B cell (primary cell): ENCODE measurements at places on chromosomes 5 and 9. TPM values are rescaled to one million over a fixed set of nuclear protein-coding genes. Genes with fewer than 3 reads are reported as not detected.
A peak's percentile ranks its signal among the peaks of the same experiment; 100 is the strongest.

SPEF2 gene
- 0.59 and 1.00 TPM in 2 replicates for total RNA-seq

MYMK gene
- total RNA-seq, result not detected in 2 replicates

CARTPT gene
- total RNA-seq, result not detected in 2 replicates

HMGCS1 gene
- 68.4 and 68.7 TPM in 2 replicates for total RNA-seq

SCGB3A2 gene
- total RNA-seq, result not detected in 2 replicates

TAS2R1 gene
- not detected in 2 replicates for total RNA-seq

SLC6A19 gene
- not detected in 2 replicates for total RNA-seq

TEX48 gene
- not detected in 2 replicates for total RNA-seq

GRCh38 chr5:132017316-132017715, 5.9 kb upstream of the ACSL6 start:
- DNase-seq, result no peak

DNA sequence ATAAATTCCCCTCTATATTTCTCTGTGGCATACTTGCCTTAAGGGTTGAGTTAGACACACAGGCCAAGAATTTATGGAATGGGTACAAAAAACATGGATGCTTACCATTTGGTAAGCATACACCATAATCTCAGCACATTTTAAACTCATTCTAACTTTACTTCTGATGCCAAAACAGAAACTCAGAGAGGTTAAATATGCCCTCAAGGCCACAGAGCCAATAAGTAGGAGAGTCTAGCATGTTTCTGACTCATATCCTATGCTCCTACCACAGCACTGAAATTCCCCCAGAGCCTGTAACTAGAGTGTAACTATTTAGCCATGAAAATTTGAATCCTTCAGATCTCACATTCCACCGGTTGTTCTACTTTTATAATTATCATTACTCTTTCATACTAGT, 559.7 kb downstream of the ACTL7B start:
- DNase-seq, result no peak

DNA sequence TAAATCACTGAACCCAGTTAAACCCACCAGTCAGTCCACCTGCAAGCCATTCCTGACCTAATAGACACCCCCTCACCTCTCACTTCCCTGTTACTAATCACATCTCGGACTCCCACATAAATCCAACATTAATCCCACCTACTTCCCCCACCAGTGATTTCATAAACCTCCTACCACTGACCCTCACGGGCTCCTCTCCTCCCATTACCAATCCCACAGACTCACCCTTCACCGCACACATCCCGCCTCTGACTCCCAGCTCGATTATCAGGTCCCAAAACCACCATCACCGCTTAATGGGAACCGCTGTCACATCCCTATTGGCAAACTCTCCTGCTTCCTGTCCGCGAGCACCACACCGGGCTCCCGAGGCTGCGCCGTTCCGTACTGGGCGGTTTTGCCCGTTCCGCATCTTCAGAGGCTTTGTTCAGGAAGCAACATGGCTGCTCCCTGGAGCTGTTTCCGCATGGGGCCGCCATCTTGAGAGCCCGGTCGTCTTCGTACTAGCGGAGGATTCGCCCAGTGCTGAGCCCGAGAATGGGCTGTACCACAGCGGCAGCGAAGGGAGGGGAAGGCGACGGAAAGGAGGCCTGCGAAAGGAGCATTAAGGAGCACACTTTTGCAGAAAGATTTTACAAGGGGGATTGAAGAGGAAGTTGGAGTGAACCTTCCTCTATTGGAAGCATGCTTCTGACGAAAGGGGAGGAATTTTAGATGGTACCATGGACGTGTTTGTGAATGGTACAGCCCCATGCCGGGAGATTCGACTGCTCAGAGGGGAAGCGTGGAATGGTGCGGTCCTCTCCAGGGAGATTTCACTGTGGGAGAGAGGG, at the start of gene ZNF300:
ZNF300 (minus strand) TSS at position 502 of the 833 bp plus-strand sequence. CDS start 1,825 bp downstream, outside the sequence.
- peak; percentile 78 for DNase-seq

DNA sequence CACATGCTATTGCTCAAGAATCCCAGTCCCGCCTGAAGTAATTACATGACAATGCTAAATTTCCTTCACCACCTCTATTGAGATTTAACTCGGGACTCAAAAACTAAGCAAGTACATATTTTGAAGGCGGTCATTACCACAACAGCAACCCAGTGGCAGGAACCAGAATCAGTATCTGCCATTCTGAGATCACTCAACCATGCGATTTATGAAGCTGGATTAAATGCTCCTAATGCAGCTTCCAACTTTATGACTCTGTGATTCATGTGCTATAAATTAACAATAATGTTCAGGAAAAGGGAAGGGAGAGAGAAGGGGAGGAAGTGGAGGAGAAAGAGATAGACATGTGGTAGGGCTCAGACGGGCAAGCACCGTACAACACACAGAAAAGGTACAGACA, 194.7 kb downstream of the DNAH5 start:
- DNase-seq, result no peak

DNA sequence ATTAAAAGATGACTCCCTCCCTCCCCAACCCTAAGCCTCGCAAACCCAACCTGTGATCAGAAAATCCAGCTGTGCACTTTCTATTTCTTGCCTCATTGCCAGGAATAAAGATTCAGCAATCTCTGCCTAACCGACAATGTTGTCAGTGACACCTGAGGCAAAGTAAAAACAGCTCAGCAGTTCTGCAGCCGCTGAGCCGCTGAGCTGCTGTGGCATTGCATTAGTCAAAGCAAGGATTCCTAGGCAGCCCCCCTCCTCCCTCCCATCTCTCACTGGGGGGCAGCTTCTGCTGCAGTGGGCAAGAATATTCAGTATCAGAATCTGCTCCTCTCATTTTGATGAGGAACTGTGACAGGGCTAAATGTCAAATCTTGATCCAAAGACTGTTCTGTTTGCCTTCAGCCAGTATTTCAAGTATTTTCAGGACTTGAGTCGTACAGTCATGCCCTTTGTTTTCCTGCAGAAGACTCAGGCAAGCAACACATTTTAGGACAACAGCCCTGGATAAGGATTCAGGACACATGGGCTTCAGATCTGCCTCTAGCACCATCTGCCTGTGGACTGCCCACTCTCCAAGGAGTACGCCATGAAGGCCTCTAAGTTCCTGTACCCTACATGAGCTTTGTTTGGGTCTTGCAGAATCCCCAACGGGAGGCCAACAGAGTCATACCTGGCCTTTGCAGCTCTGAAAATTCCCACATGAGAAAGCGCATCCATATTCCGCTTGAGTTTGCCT, 41.1 kb upstream of the DAP start:
- DNase-seq, result no peak

GRCh38 chr5:2149195-2149539, 266.4 kb upstream of the IRX4 start:
- DNase-seq, result no peak

GRCh38 chr9:88429595-88430430, 41.6 kb downstream of the SPIN1 start:
- DNase-seq, result no peak

DNA sequence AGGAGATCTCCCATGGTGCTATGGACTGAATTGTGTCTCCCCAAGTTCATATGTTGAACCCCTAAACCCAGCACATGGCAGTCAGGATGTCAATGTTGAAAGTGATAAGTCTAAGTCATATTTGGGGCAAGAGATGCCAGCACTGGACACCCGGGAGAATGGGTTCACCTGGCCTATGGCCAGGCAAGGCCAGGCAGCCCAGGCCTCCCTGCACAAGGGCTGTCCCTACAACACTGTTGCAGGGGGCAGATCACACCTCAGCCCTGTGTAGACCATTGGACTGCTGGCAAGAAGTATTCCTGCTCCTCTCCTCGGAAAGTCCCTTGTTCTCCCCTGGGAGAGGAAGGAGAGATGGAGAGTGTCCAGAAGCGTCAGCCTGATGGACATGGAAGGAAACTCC, 240.5 kb downstream of the GADD45G start:
- no peak for DNase-seq

DNA sequence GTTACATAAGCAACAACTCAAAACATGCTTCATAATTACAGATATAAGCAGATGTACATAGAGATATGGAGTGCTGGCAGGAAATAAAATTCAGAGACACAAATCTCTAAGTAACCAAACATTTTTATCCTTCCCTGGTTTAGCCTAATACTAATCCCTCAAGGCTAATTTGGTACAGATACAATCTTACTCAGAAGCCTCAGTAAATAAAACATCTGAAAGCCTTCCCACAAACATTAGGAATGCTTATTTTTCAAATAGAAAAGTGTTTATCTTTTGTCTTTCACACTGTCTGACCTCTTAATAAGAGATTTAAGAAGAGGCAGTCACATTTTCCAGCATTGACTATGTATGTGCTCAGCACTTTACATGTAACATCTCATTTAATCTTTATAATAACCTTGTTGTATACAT, 399.4 kb downstream of the ARRDC3 start:
- no peak for DNase-seq

GRCh38 chr5:72539726-72540125, 32.5 kb upstream of the ZNF366 start:
- no peak for DNase-seq

- no peak for DNase-seq
These were observed 54.7 kb downstream of the SEMA4D start for GRCh38 chr9:89442981-89443814.

- no peak for DNase-seq
These were observed 147.2 kb downstream of the PDZD2 start for GRCh38 chr5:31786090-31786631.

DNA sequence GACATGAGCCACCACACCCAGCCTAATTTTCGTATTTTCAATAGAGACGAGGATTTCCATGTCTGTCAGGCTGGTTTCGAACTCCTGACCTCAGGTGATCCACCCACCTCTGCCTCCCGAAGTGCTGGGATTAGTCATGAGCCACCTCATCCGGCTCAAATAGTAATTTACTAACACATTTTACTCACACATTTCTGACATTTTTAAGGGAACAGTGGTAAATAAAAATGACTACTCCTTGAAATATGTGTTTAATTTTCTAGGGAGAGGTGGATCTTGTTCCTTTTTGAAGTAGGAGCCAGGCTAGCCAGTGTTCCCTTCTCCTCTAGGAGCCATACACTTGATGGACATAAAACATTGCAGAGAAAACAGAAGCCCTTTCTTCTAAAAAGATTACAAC, 55.2 kb upstream of the ERBIN start:
- DNase-seq, result no peak

DNA sequence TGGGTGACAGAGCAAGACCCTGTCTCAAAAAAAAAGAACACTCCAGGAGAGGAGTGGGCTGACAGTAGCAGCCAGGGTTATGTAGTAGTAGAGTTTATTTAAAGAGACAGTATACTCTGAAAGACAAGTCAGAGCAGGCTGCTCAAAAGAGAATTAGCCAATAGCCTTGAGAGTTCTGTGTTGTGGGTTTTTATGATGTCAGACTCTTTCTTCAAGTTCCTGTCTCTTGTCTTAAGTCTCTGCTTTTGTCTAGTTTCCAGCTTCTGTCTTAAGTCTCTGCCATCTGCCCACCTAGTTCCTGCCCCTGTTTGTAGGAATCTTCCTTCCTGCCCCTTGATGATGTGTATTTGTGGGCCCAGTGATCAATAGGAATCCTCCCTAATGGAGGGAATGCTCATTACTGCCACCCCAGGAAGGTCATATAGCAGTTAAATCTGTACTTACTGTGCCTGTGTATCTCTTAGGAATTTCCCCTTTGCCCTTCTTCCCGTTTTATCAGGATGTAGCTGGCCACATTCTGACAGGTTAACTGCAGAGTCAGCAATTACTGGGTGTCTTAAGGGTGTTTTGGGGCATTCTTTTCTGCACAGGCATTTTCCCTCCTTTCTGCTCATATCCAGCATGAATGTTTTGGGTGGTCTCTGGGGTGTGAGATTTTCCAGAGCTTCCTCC, 580.5 kb upstream of the SGCD start:
- DNase-seq, result no peak

DNA sequence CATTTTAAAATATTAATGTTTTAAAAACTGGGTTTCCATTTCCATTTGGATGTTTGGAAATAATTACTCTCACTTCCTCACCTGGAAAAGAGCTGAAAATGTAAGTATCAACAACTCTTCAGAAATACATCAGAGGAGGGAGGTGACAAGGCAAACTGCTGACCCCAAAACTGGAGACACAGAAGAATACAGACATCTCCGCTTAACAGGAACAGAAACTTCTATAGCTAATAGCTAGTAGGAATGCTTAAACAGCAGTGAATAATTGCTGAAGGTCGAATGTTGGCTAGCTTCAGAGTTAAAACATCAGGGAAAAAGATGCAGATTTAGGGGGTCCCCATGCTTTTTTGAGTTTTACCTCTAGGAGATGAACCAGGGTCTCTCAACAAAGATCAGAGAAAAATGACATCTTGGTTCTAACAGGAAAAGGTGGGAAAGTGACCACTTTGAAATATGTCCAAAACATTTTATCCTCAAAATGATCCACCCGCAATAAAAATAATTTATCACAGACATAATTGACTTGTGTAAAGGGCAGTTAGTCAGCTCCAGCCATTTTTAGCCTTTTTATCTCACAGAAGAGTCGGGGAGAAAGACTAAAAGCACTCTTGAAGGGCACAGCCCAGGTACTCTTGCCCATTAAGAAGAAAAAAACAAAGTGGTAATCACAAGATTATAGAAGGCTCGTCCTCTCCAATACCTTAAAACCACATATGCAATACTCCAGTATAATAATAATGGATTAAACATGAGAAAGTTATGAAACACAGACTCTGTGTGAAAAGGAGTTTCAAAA, 1474.9 kb downstream of the EFNA5 start:
- no peak for DNase-seq

- no peak for DNase-seq
These were observed 50.4 kb upstream of the SYNPO start for GRCh38 chr5:150589862-150590601.

DNA sequence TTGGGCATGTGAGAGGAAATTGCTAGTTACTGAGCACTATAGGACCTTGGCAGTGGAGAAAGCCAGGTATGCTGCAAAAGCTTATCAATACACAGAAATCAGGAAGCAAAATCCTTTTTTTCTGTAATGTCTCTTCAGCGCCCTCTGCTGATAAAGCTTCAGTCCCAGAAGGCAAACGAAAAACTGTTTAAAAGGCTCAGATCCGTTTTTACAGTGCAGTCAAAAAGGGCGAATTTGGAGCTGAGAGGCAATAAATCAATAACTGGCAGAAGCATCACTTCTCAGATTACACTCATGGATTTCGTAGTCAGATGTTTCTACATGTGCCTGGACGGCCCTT, 1.1 kb upstream of the MAN2A1 start:
- no peak for DNase-seq
